ENCODE measurements at places on chromosomes 16 and 17.

DNA sequence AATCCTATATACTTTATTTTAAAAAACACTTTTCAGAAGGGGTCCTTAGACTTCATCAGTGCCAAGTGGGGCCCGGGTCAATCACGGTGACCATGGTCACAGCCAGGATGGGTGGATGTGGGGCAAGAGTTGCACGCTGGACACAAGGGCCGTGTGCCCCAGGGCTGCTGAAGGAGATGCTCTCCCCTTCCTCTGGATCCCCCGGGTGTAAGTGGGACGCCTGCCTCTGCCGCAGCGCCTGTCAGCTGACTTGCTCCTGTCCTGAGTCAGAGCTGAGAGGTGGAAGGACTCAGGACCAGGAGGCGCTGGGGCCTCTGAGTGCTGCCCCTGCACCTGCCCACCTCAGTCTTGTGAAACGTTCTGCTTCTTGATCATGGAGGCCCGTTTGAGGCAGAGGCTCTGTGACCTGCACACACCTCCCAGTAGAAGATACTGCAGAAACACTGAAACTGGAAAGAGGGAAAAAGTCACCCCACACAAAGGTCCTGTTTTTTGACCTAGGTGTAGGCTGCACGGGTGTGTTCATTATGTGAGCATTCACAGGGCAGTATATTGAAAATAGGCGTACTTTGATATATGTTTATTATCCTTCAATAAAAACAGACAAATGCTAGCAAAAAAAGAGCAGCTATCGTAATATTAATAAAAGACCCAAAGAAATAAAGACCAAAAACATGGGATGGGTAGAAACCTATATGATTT is 40.9 kb upstream of the BAHCC1 start:
- no peak for DNase-seq

GRCh38 chr16:77555126-77555525 is 120.3 kb upstream of the ADAMTS18 start:
- DNase-seq, result no peak

- DNase-seq, result no peak
Measured at GRCh38 chr17:71494062-71494855, 626.6 kb upstream of the SOX9 start.

DNA sequence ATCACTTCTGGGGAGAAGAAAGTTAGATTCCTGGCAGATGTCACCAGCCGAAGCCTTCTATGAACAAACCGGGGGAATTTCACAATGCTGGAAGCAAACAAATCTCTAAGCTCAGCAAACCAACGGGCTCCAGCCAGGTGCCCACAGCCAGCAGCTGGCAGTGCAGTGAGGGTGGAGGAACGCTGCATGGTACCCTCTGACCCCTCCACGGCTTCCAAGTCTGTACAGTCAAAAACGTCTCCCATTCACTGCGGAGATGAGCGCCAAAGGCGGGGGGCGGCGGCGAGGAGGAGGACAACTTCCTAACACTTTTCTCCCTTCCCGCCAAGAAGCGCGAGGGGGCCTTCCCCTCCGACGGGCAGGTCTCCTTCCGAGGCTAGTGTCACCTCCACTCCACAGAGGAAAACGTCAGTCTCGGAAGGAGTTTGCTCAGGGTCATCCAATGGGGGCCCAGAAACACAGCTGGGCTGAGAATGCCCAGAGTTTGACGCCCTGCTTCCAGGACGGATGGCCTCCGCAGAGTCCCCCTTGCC is 924 bp downstream of the ZNF598 start:
- peak; percentile 28 for DNase-seq

- DNase-seq, result no peak
Measured at GRCh38 chr16:1210461-1210860, 14.6 kb downstream of the TPSG1 start.

DNA sequence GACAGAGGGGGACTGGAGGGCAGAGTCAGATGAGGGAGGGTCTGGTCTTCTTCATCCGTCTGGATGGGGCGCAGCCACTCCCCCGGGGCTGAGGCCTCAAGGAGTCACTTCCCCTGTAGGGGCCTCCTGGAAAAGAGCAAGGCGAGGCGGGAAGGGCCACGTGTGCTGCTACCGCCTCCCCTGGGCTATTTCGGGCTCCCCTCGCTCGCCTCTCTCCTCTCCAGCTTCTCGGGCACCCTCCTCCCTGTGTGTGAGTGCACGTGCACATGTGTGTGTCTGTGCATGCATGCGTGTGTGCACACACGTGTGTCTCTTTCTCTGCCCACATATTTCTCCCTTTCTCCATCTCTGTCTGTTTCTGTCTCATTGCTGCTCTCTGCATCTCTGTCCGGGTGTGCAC is 10.1 kb downstream of the GSG1L start:
- DNase-seq, result no peak

DNA sequence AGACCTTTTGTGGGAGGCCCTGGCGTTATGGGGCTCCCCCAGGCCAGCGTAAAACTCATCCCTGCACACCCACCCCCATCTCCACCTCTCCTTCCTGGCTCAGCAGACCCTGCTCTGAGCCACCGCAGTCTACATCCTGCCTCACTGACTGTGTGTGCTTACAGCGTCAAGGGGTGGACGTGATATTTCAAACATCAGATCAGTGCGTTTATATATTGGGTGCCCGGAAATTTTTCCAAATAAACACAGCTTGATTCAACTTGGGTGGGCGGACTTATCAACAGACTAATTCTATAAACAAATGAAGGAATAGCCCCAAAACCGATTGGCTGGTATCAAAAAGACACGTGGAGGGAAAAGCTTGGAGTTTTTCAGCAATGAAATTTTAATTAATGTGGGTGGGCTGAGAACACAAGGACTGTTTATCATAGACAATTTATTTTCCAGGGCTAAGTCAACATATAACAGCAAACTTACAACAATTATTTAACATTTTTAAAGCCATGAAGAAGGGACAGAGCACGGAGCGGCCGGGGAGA is at the start of gene FOXL1:
Gene FOXL1, plus strand, starts transcription at position 489 of the 539 bp plus-strand sequence. CDS start 175 bp downstream, outside the sequence.
- no peak for DNase-seq

DNA sequence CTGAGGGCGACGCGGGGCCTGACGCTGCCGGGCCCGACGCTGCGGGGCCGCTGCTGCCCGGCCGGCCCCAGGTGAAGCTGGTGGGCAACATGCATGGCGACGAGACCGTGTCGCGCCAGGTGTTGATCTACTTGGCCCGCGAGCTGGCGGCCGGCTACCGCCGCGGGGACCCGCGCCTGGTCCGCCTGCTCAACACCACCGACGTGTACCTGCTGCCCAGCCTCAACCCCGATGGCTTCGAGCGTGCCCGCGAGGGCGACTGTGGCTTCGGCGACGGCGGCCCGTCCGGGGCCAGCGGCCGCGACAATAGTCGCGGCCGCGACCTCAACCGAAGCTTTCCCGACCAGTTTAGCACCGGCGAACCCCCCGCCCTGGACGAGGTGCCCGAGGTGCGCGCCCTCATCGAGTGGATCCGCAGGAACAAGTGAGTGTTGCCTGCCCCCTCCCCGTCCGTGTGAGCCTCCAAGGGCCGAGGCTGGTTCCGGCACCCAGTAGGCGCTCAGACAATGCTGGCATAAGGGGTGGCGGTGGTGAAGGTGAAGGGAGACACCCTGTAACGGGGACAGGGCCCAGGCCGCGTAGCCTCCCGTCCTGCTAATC is 676 bp downstream of the CPD start:
- peak; percentile 20 for DNase-seq
